Stimulated activated CD4-positive, alpha-beta T cell treated with anti-CD3 and anti-CD28 coated beads, TNF-alpha, amount 100 ng/mL, for 24 hours (primary cell): ENCODE measurements at places on chromosomes 7 and 10.

DNA sequence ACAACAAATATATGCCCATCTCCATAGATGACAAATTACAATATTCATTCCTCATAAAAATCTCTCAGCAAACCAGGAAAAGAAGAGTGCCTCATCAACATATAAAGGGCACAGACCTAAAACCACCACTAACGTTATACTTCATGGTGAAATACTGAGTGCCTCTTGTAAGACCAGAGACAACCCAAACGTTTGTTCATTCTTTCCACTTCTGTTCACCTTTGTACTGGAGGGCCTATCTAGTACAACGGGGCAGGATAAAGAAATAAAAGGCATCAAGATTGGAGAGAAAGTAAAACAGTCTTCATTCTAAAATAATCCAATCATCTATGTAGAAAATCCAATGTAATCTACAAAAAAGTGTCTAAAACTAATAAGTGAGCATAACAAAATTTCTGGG lies 79.1 kb downstream of the LARP4B start:
- DNase-seq, result no peak

GRCh38 chr7:18151422-18151821 lies 123.8 kb upstream of the PRPS1L1 start:
- no peak for DNase-seq

- DNase-seq, result no peak
These were observed 71.1 kb upstream of the INSYN2A start for GRCh38 chr10:127267442-127267841.

DNA sequence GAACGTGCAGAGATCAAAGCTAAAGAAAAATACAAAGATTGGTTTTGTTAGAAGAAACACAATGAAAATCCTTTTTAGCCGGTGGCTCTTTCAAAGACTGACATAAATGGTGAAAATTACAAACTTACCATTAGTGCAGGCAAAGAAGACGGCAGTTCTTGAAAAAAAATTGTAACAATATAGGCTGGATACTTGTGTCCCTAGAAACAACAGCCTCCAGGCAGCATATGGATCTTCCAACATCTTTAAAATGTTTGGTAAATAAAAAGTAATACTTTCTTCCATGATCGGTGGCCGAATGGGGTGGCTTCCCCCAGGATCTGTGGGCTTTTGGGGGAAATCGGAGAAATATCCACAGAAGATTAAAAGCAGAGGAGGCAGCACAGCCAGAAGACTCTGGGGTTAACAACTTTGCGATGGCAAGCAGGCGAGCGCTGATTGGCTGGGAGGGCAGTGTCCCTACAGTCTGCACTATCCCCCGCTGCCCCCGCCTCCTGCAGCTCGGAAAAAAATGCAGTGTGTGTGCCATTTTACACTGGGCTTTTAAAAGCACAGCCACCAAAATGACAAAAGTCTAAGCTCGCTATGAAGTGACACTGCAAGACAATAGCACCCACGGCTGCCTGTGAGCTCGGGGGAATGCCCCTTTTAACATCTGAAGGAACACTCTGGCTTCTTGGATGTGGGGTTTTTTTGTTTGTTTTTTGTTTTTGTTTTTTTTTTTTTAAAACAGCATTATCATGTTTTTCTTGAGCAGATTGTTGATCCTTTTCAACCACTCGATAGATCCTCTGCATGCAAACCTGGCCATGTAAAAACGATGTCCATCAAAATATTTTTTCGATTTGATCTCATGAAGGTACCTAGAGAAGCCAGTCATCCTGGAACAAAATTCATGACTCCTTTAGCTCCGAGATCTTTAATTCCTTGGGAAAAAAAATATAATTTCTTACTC lies 31.7 kb upstream of the EPC1 start:
- DNase-seq, result peak; percentile 90

DNA sequence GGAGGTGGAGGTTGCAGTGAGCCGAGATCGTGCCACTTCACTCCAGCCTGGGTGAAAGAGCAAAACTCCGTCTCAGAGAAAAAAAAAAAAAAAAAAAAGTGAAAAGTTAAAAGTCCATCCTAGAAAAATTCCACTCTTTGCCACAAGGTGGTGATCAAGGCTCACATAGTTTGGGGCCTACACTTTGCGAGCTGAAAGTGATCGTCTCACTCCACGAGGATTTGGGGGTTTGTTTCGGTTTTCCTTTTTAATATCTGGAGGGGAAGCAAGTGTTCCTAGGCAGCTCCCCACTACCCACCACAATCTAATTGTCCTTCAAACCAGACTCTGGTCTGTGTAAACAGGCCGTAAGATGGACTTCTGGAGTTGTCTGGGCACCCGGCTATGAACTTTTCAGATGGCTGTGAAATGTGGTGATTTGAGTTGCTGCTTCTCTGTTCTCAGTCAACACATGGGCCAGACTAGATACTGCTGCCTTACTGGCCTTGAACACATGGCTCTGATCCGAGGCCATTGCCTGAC lies 27.1 kb downstream of the PRLHR start:
- peak; percentile 17 for DNase-seq

- no peak for DNase-seq
These were observed 36.7 kb downstream of the CFAP46 start for GRCh38 chr10:132905661-132906060.

- peak; percentile 32 for DNase-seq
These were observed 581 bp downstream of the FAM3C start for GRCh38 chr7:121395494-121395960.

DNA sequence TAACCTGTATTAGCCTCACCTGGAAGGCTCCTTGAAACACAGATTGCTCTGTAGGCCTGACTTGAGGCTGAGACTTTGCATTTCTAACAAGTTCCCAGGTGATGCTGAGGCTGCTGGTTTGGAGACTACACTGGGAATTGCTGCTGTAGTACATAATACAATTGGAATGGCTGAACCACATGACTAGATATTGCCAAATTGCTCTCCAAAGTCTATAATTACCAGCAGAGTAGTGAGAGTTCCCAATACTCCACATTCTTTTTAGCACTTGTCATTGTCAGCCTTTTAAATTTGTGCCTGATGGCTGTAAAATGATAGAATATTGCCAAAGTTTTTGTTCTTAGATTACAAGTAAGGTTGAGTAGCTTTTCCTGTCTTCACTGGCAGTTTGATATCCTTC lies 39.9 kb downstream of the PLEKHA8 start:
- no peak for DNase-seq

DNA sequence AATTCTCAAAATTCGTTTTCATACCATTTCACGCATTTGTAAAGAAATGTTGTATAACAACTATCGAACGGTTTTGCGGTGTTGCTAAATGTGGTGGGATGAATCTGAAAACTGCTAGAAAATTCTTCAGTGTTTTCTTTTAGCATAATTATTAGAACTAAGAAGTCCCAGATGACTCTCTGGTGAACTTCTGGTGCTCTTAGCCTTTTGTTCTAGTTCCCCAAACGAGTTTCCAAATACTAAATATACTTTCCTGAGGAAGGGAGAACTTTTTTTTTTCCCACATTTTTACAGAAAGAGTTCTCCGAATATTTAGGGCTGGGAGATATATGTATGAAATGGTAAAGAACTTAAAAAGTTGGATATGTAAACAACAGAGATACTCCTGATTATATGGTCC lies 82.5 kb downstream of the ICA1 start:
- DNase-seq, result no peak

GRCh38 chr7:109206196-109206595 lies 636.5 kb downstream of the DNAJB9 start:
- no peak for DNase-seq

DNA sequence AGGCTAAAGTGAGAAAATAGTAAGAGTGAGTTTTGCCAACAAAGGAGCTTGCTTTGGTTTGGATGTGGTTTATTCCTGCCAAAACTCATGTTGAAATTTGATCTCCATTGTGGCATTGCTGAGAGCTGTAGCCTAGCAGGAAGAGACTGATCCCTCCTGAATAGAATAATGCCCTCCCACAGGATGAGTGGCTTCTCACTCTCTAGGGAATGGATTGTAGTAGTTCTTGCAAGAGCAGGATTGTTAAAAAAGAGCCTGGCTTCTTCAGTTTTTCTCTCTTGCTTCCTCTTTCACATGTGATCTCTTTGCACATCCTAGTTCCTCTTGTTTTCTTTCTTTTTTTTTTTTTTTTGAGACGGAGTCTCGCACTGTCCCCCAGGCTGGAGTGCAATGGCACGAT lies 34.4 kb downstream of the ASAH2 start:
- no peak for DNase-seq

GRCh38 chr7:4056552-4057288 lies 625.4 kb upstream of the FOXK1 start:
- no peak for DNase-seq

DNA sequence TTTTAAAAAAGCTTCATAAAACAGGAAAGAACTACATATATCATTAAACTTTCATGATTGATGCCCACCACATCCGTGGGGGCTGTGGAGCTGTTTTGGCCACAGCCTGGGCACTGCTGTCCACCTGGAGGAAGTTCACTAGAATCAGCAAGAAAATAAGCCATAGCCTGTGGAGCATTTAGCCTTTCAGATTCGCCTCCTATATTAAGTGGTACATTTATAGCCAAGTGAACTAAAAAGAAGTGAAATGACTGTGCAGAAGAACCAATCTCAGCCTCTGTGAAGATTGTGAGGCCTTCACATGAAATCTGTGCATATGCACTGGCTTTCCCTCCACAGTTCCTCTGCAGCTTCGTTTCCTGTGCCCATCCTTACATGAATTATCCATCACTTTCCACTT lies 23.5 kb downstream of the WNT16 start:
- no peak for DNase-seq

- no peak for DNase-seq
These were observed 30.4 kb downstream of the STEAP1B start for GRCh38 chr7:22469371-22470143.

DNA sequence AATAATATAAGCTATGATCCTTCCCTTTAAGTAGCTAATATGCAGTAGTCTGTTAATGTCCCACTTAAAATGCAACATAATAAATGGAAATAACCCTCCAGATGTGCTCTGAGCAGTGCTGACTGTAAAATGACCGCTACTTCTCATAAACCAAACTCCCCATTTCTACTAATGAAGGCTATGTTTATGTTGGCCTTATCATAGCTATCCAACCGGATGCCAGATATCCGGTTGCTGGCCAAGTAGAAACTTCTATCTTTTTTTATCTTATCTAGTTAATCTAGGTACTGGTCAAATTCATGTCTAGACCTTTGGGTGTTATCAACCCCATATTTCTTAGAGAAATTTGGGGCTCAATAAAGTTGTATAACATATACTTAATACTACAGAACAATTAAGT lies 56.6 kb downstream of the CHRM2 start:
- DNase-seq, result no peak
